Inflammatory macrophage treated with lipopolysaccharide for 1 hour (primary cell): ENCODE measurements at places on chromosomes 3 and 15.

- peak; percentile 29 for DNase-seq
Observed at GRCh38 chr3:46845397-46845859, 17.8 kb downstream of the MYL3 start.

DNA sequence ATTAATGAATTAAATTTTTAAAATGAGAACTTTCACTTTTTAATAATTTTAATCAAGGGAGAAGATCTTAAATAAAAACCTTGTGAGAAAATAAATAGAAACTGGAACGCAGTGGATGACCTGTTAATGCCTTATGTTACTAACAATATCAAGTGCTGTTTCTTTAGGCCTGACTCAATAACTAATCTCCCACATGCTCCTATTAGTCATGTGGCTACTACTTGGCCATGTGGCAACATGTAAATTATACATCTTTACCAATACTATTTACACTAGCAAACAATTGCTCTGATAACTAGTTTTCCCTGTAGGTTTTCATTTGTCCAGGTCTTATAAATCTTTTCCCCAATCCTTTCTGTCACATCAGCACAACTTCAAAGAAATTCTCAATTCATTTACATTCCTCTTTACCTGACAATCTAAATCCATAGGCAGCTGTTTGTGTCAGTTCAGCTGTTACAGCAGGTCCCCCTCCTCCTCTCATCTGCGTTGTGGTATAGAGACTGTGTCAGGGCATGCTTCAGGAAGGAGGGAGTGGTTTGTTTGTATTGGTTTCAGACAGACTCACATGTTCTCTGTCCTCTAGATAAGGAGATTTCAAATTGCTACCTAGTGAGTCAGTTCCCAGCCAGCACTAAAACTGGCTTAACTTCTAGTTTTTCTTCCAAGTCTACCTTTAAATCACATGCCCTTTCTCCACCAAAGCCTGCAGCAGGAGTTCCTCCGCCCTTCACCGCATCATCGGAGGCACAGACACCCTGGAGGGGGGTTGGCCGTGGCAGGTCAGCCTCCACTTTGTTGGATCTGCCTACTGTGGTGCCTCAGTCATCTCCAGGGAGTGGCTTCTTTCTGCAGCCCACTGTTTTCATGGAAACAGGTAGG, 11.3 kb upstream of the C3orf52 start:
- DNase-seq = no peak

GRCh38 chr15:70428211-70428822, 330.6 kb upstream of the TLE3 start:
- no peak for DNase-seq

DNA sequence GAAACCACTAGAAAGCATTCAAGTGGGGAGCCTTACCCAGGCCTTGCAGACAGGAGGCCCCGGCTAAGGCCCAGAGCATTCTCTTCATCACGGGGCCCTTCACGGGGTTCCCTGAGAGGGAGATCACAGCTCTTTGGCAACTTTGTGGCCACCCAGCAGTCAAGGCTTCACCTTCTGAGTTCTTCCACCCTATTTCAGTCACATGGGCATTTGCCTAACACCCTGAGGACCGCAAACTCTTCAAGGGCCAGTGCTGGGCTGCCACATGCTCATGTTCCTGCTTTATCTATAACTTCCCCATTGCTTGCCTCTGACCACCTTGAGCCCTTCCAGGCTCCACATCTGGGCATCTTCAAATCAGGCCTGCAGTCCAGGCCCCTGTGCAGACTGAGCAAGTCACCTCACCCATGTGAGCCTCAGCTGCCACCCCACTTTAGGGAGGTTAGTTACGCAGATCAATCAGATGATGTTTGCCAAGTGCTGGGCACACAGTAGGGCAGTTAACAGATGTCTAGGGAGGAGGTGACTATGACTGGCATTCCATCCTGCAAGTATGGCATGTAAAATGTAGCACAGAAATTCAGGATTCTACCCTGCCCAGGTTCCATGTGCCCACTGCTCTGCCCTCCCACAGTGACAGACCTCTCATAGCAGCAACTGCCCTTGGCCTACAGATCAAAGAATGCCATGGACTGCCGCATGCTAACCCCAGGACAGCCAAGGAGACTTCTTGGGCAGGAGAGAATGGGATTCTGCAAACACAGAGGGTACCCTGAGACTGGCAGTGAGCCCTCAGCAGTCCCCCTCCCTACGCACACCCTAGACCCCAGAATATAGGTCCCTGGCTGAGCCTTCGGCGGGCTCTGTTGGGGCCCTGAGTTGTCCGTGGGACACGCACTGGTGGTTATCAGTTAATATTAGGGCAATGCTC, 37.6 kb upstream of the ZNF710 start:
- peak; percentile 90 for DNase-seq

DNA sequence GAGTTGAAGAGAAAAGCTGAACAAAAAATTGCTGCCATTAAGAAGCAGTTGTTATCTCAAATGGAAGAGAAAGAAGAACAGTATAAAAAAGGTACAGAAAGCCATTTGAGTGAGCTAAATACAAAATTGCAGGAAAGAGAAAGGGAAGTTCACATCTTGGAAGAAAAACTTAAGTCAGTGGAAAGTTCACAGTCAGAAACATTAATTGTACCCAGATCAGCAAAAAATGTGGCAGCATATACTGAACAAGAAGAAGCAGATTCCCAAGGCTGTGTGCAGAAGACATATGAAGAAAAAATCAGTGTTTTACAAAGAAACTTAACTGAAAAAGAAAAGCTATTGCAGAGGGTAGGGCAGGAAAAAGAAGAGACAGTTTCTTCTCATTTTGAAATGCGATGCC, 152.4 kb upstream of the LRRFIP2 start:
- DNase-seq = no peak
